ENCODE measurements at places on chromosomes 11 and 22. TPM values are rescaled to one million over a fixed set of nuclear protein-coding genes. Genes with fewer than 3 reads are reported as not detected.

GRCh38 chr22:50507421-50507990 is at the start of gene LMF2:
TSS of gene LMF2 (minus strand) at chr22:50507702. CDS start at chr22:50507675, 27 bp downstream.
- H3K4me3 ChIP-seq: peak within 1 kb of the TSS; percentile 92
- H3K27ac ChIP-seq: peak within 1 kb of the TSS; percentile 88
- H3K4me1 ChIP-seq: peaks cover 19% of the 10 kb centered on the region
- H3K27me3 ChIP-seq: no peaks in the 10 kb centered on the region
- no peaks in the 10 kb centered on the region for H3K36me3 ChIP-seq

GRCh38 chr11:65685981-65686380 is 23.3 kb upstream of the RELA start:
- H3K27me3 ChIP-seq: no peaks in the 10 kb centered on the region
- no peak overlapping the region for H3K4me3 ChIP-seq
- no peak for DNase-seq
- no peaks in the 10 kb centered on the region for H3K36me3 ChIP-seq
- H3K4me1 ChIP-seq: no peaks in the 10 kb centered on the region
- H3K27ac ChIP-seq: no peak overlapping the region

DNA sequence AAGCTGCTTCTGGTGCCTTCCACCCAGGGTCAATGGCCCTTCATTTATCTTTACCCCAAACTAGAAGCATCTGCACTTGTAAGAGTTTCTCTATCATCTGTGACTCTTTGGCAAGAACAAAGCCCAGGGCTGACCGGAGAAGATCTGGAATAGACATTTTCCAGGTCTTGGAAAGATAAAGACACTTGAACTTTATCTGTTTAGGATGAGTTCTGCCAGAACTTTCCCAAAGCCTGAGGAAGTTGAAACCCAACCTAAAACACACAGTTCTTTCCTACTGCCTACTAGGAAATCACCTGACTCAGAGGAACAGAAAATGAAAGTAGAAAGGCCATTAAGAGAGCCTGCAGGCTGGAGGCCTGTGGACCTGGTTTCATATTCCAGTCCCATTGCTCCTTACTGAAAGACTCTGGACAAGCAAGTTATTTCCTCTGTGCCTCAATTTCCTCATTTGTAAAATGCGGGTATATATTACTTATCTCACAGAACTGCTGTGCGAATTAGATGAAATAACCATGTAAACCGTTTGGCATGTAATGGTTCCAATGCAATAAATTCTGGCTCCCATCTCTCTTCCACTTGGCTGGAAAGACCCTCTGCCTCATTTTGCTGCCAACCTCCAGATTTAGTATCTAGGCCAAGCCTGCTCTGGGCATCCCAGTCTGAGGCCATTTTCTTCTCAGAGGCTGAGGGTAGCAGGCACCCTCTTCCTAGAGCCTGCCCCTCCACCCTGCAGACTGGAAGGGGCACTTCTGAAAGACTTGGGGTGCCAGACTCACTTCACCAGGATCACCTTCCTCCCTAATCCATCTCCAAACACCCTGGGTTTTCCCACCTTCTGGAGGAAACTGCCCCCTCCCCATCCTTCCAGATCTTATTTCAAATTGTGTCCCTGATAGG is 1.2 kb downstream of the UBE2L6 start:
- no peaks in the 10 kb centered on the region for H3K27me3 ChIP-seq
- H3K27ac ChIP-seq: peak overlapping the region; percentile 92
- peak overlapping the region; percentile 83 for H3K4me3 ChIP-seq

GRCh38 chr11:64152841-64153691 is 12.8 kb downstream of the MACROD1 start:
- peak; percentile 79 for DNase-seq
- no peaks in the 10 kb centered on the region for H3K36me3 ChIP-seq
- no peaks in the 10 kb centered on the region for H3K27me3 ChIP-seq
- no peak overlapping the region for H3K4me3 ChIP-seq
- H3K4me1 ChIP-seq: no peaks in the 10 kb centered on the region

GRCh38 chr11:15825976-15826650 is 530.2 kb downstream of the SOX6 start:
- H3K27ac ChIP-seq: no peak overlapping the region
- H3K36me3 ChIP-seq: no peaks in the 10 kb centered on the region
- no peak for DNase-seq
- no peaks in the 10 kb centered on the region for H3K27me3 ChIP-seq
- no peak overlapping the region for H3K4me3 ChIP-seq
- H3K4me1 ChIP-seq: no peaks in the 10 kb centered on the region

GRCh38 chr11:70734379-70734778 is 336.1 kb downstream of the CTTN start:
- H3K36me3 ChIP-seq: no peaks in the 10 kb centered on the region
- H3K27me3 ChIP-seq: no peaks in the 10 kb centered on the region
- no peak overlapping the region for H3K27ac ChIP-seq
- no peaks in the 10 kb centered on the region for H3K4me1 ChIP-seq

- H3K27me3 ChIP-seq: no peaks in the 10 kb centered on the region
- no peaks in the 10 kb centered on the region for H3K36me3 ChIP-seq
- no peak for DNase-seq
- peaks cover 15% of the 10 kb centered on the region for H3K4me1 ChIP-seq
- H3K4me3 ChIP-seq: no peak overlapping the region
- H3K27ac ChIP-seq: no peak overlapping the region
Observed at GRCh38 chr11:118703563-118704106, 24.2 kb upstream of the TREH start.

DNA sequence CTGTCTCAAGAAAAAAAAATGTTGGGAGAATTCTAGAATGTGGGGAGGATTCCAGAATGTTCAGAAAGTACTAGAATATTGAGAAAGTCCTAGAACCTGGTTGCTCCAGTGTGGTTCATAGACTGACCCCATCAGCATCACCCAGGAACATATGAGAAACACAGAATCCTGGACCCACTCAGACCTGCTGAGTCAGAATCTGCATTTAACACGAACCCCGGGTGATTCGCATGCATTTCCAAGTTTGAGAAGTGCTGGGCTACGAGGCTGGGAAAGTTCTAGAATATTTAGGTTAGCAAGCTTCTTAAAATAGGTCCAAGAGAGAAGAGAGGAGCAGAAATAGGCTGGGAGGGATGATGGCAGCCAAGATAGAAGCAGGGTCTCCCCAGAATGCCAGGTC is 6.4 kb downstream of the C1QTNF6 start:
- DNase-seq: no peak
- H3K36me3 ChIP-seq: no peaks in the 10 kb centered on the region
- peaks cover 15% of the 10 kb centered on the region for H3K4me1 ChIP-seq
- no peaks in the 10 kb centered on the region for H3K27me3 ChIP-seq
- H3K4me3 ChIP-seq: no peak overlapping the region

DNA sequence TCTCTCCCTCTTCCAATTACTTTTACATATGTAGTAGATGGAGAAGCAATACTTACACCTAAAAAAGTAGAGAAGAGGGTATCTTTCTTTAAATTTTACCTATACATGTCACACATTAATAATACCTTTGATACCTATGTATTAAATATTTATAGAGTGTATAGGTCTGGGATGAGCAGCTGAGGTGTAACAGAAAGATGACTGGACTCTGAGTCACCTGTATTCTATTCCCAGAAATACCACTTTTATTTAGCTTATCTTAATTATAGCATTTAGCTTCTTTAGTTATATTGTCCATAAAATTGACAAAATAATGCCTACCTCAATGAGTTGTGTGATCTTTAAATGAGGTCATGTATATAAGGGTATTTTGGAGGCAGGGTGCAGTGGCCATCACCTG is 30.6 kb upstream of the YAP1 start:
- H3K36me3 ChIP-seq: no peaks in the 10 kb centered on the region
- H3K27me3 ChIP-seq: no peaks in the 10 kb centered on the region
- no peak overlapping the region for H3K4me3 ChIP-seq
- no peak overlapping the region for H3K27ac ChIP-seq
- no peak for DNase-seq

DNA sequence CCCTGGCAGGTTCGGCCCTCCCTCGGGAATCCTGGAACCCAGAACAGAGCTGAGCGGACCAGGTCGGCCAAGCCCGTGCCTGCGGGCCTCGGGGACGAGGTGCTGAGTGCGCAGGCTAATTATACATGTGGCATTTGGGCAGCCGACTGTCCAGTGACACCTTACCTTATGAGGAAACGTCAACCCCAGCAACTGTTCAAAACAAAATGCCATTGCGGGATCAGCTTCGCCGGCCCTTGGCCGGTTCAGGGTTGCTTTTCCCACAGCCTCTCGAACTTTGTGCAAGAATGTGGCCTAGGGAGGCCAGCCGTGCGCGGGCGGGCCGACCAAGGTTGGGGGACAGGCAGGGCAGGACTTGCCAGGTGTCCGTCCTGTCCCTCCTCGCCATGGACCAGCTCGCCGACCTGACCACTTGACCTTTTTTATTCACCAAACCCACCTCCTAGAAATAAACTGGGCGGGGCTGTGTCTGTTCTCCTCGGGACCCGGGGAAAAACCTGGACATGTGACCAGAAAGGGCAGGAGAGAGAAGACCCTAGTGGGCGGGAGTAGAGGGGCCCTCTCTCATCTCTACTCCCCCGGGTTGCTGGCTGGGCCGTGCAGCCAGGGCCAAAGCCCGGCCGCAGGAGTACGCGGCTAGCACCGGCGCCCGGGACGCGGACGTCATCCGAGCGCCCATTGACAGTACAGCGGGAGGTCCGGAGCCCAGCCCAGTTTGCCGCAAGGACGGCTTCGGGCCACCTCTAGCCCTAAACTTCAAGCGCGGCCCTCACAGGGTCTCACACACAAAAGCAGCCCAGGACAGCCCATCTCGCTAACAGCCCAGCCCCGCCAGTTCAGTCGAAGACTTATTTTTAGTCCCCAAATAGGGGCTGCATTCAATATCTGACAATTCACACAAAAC is 134.3 kb upstream of the C11orf58 start:
- peak overlapping the region; percentile 23 for H3K4me3 ChIP-seq
- no peak for DNase-seq
- H3K27ac ChIP-seq: no peak overlapping the region
- peaks cover 57% of the 10 kb centered on the region for H3K27me3 ChIP-seq
- no peaks in the 10 kb centered on the region for H3K36me3 ChIP-seq

DNA sequence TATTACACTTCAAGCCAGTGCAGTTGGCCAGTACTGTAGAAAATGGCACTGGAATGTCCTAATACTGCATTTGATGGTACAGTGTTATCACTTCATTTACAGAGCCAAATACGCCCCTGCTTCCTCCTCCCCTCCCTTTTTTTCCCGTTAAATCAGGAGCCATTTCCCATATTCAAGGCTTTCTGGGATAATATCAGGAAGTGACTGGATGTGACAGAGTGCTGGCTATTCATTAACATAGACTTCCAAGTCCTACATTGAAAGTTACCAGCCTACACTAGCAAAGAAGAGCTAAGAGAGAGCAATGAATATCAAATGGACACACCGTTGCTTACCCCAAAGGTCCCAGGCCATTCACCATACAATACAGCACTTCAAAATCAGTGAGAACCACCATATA is 32.1 kb upstream of the ABCC8 start:
- DNase-seq: no peak
- no peaks in the 10 kb centered on the region for H3K36me3 ChIP-seq
- H3K27ac ChIP-seq: no peak overlapping the region
- no peaks in the 10 kb centered on the region for H3K4me1 ChIP-seq

- no peaks in the 10 kb centered on the region for H3K36me3 ChIP-seq
- DNase-seq: no peak
- no peak overlapping the region for H3K27ac ChIP-seq
Observed at GRCh38 chr11:72445423-72445822, 11.1 kb upstream of the CLPB start.

DNA sequence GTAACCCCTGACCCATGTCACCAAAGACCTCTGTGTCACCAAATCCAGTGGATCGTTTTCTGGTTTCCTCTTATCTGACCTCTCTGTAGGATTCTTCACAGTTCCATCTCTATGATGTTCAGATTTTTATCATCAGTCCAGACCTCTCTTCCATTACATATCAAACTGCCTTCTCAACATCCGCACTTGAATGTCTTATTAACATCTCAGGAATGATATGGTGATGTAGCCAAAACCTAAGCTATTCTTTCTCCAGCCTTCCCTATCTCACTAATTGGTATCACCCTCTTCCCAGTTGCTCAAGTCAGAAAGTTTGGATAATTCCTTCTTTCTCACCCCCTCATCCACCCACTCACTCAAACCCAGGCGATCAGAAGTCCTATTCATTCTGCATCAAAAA is 13.4 kb downstream of the APLNR start:
- H3K4me1 ChIP-seq: no peaks in the 10 kb centered on the region
- no peaks in the 10 kb centered on the region for H3K27me3 ChIP-seq
- no peak overlapping the region for H3K4me3 ChIP-seq
- no peaks in the 10 kb centered on the region for H3K36me3 ChIP-seq
- no peak overlapping the region for H3K27ac ChIP-seq

GRCh38 chr11:1112351-1113191 is 37.9 kb downstream of the MUC2 start:
- H3K27ac ChIP-seq: no peak overlapping the region
- DNase-seq: no peak
- H3K36me3 ChIP-seq: no peaks in the 10 kb centered on the region
- no peak overlapping the region for H3K4me3 ChIP-seq

- H3K27ac ChIP-seq: no peak overlapping the region
- no peak overlapping the region for H3K4me3 ChIP-seq
- peaks cover 27% of the 10 kb centered on the region for H3K4me1 ChIP-seq
- DNase-seq: peak; percentile 77
- H3K36me3 ChIP-seq: peaks cover 4% of the 10 kb centered on the region
- H3K27me3 ChIP-seq: no peaks in the 10 kb centered on the region
Observed at GRCh38 chr11:62593434-62594044, 2.2 kb upstream of the TUT1 start.

- H3K4me1 ChIP-seq: peaks cover 64% of the 10 kb centered on the region
- H3K36me3 ChIP-seq: peaks cover 2% of the 10 kb centered on the region
- peak overlapping the region; percentile 2 for H3K27ac ChIP-seq
- no peaks in the 10 kb centered on the region for H3K27me3 ChIP-seq
Observed at GRCh38 chr22:23754980-23755636, 883 bp upstream of the VPREB3 start.

DNA sequence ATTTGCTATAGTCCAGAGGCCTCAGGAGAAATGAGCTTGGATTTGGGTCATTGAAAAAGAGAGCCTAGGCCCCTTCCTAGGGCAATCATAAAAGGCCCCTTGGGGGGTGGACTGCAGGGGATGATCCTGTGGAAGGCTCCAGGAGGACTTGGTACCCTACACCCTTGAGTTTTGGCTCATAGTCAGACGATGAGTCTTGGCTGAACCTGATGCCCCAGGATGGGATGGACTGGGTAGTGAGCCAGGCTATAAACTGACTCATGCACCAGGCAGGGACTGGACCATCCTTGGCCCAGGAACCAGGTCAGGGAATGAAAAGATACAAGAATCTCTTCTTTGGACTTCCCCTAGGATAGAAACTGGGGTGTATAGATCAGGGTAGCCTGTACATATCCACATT is 54.2 kb downstream of the NAV2 start:
- no peak for DNase-seq
- H3K27me3 ChIP-seq: no peaks in the 10 kb centered on the region
- H3K36me3 ChIP-seq: no peaks in the 10 kb centered on the region
- H3K4me3 ChIP-seq: no peak overlapping the region

THY1 gene
- total RNA-seq: not detected

CTSF gene
- total RNA-seq: 24.0 TPM

SIK3 gene
- total RNA-seq: 196 TPM

CNIH2 gene
- 2.0 TPM for total RNA-seq

API5 gene
- total RNA-seq: 88.3 TPM

RAG1 gene
- total RNA-seq: 0.37 TPM

MYBPC3 gene
- 0.67 TPM for total RNA-seq

FBLN1 gene
- total RNA-seq: not detected

TRIM49 gene
- total RNA-seq: not detected

KIRREL3 gene
- not detected for total RNA-seq

CDC42EP2 gene
- total RNA-seq: 1.1 TPM

OR6T1 gene
- not detected for total RNA-seq

CRYBA4 gene
- not detected for total RNA-seq

PRDM11 gene
- total RNA-seq: 26.2 TPM

RELA gene
- total RNA-seq: 160 TPM
